ENCODE measurements at places on chromosomes 3 and 15. TPM values are rescaled to one million over a fixed set of nuclear protein-coding genes. Genes with fewer than 3 reads are reported as not detected.

The FBN1 gene
- total RNA-seq, result 1,039 TPM

The EPB42 gene
- total RNA-seq, result not detected

The POLQ gene
- total RNA-seq, result 0.36 TPM

The FRMD5 gene
- total RNA-seq, result 0.81 TPM

The TTLL13 gene
- total RNA-seq, result not detected

The MYO5C gene
- total RNA-seq, result not detected

The KIF7 gene
- total RNA-seq, result 7.8 TPM

The CASR gene
- total RNA-seq, result not detected

The CAPN3 gene
- total RNA-seq, result 2.3 TPM

The ETFA gene
- 128 TPM for total RNA-seq

The ROBO2 gene
- 0.32 TPM for total RNA-seq

The ACP3 gene
- 1.5 TPM for total RNA-seq

The NPAP1 gene
- total RNA-seq, result not detected

The MOBP gene
- not detected for total RNA-seq

The BDH1 gene
- total RNA-seq, result 5.2 TPM

The THPO gene
- total RNA-seq, result not detected

The STRIT1 gene
- not detected for total RNA-seq

The ANKRD34C gene
- not detected for total RNA-seq

The SLC22A13 gene
- not detected for total RNA-seq

The CCNB2 gene
- 22.2 TPM for total RNA-seq

The CSTA gene
- total RNA-seq, result 1.3 TPM

The CHRFAM7A gene
- total RNA-seq, result not detected

The GOLGA8S gene
- total RNA-seq, result not detected

The SYNPR gene
- not detected for total RNA-seq

The ANKDD1A gene
- 5.4 TPM for total RNA-seq

The GRIP2 gene
- under 0.01 TPM for total RNA-seq

The NEO1 gene
- total RNA-seq, result 34.3 TPM

The SEMA6D gene
- 2.3 TPM for total RNA-seq

The TMC3 gene
- 0.32 TPM for total RNA-seq

The CCR1 gene
- not detected for total RNA-seq

The DNAH1 gene
- 2.9 TPM for total RNA-seq

The CTXN2 gene
- total RNA-seq, result not detected

The CHST13 gene
- not detected for total RNA-seq

The TGM4 gene
- total RNA-seq, result not detected

The B3GNT5 gene
- 5.6 TPM for total RNA-seq

The AGTR1 gene
- total RNA-seq, result 3.1 TPM

The EXD1 gene
- not detected for total RNA-seq

The ISL2 gene
- total RNA-seq, result 0.49 TPM

The TICRR gene
- 2.5 TPM for total RNA-seq
